ENCODE measurements at places on chromosomes 3 and 15. TPM values are rescaled to one million over a fixed set of nuclear protein-coding genes. Genes with fewer than 3 reads are reported as not detected.

DNA sequence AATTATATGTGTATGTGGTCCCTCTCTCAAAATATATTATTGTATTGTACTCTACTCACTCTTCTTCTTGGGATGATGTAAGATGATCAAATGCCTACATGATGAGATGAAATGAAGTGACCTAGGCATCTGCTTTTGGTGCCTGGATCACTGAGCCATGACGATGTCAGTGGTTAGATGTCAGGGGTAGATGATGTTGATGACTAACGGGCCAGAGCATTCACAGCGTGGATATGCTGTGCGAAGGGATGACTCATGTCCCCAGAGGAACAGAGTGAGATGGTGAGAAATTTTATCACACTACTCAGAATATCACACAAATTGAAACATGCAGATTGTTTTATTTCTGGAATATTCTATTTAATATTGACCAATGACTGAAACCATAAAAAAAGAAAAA lies 233.9 kb upstream of the CADM2 start:
- H3K4me1 ChIP-seq: no peaks in the 10 kb centered on the region
- H3K27me3 ChIP-seq: no peaks in the 10 kb centered on the region
- DNase-seq: no peak
- no peak overlapping the region for H3K4me3 ChIP-seq

CDHR4 gene
- total RNA-seq: not detected

UPK1B gene
- not detected for total RNA-seq

- H3K27ac ChIP-seq: no peak overlapping the region
- no peaks in the 10 kb centered on the region for H3K36me3 ChIP-seq
- no peak for DNase-seq
These were observed 38.7 kb upstream of the CCDC50 start for GRCh38 chr3:191290311-191291025.

TMEM45A gene
- 46.4 TPM for total RNA-seq

PPP1R14D gene
- not detected for total RNA-seq

GRCh38 chr3:117016378-117016777 lies 306.8 kb downstream of the TUSC7 start:
- no peaks in the 10 kb centered on the region for H3K27me3 ChIP-seq
- DNase-seq: no peak
- no peak overlapping the region for H3K4me3 ChIP-seq
- no peak overlapping the region for H3K27ac ChIP-seq
- H3K4me1 ChIP-seq: no peaks in the 10 kb centered on the region

RTP1 gene
- not detected for total RNA-seq

DPPA4 gene
- total RNA-seq: not detected

ITIH1 gene
- total RNA-seq: 0.98 TPM

- no peak overlapping the region for H3K27ac ChIP-seq
- H3K36me3 ChIP-seq: no peaks in the 10 kb centered on the region
- no peak overlapping the region for H3K4me3 ChIP-seq
- H3K4me1 ChIP-seq: no peaks in the 10 kb centered on the region
- no peaks in the 10 kb centered on the region for H3K27me3 ChIP-seq
These were observed 623.7 kb downstream of the GRM7 start for GRCh38 chr3:7484636-7485035.

DNA sequence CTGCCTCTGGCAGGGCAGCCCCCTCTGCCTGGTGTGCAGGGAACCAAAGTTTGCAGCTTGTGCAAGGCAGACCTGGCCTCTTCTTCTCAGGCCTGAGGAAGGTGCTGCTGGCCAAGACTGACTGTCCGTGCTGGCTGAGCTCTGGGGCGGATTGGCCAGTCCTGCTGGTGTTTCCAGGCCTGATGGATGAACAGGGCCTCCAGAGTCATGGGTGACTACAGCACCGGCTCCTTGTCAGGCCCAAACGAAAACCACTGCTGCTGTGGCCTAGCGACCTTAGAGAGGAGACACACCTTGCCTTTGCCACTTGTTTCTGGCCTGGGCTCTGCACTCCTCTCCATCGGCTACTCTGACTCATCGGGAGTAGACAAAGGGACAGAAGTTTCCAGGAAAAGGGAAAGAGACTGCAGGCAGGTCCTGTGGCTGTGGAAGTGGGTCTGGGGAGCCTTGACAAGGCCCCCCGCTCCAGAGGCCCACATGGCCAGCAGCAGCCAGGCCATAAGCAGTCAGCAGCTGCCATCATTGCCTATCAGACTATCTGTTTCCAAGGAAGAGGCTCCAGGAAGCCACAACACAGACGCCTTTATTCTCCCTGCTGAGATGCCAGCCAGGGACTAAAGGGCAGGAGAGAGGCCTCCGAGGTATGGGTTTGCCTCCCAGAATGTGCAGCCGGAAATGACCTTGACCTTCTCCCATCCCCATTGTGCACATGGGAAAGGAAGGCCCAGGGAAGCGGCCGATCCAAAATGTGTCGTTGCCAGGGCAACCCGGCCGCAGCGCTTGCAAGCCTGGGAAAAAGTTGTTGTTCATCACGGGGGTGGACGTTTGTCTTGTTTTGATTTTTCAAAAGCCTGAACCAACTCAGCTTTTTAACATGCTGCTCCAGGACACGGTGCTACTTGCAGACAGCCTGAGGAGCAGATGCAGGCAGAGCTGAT lies 160.5 kb downstream of the CHSY1 start:
- no peaks in the 10 kb centered on the region for H3K27me3 ChIP-seq
- no peaks in the 10 kb centered on the region for H3K36me3 ChIP-seq
- no peak overlapping the region for H3K4me3 ChIP-seq
- DNase-seq: no peak
- peak overlapping the region; percentile 77 for H3K27ac ChIP-seq

DNA sequence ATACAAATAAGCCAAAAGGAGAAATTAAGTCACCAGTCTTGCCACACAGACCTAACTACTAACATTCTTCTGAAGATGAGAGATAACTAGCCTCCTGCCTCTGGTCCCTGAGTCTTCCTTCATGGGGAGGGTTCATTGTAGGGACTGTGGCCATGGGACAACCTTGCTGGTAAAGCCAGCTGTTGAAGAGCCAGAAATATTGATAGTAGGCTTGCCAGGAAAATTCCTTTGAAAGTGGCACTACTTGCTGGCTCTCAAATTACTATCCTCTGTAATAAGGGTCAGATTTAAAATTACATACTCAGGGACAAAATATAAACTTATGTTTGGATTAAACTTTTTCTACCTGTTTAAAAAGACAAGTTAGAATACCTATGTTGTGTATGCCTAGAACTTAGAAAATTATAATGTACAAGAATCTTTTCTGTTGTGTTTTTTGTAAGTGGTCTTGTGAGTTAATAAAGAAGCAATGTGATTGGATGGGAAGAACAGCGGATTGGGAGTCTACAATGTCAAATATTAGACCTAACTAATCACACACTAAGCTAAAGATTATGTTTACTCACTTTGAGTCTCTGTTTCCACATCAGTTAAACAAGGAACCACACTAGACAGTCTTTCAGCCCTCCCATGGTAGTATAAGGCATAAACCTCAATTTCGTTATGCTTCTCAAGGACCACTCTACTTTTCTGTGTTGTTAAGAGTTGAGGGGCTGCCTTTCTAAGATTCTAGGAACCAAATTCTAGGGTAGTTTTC lies 60.0 kb upstream of the TRIM71 start:
- H3K4me3 ChIP-seq: no peak overlapping the region
- H3K36me3 ChIP-seq: peaks cover 9% of the 10 kb centered on the region
- DNase-seq: no peak
- no peaks in the 10 kb centered on the region for H3K27me3 ChIP-seq
- H3K4me1 ChIP-seq: no peaks in the 10 kb centered on the region

CTXND1 gene
- total RNA-seq: 0.49 TPM

- H3K36me3 ChIP-seq: no peaks in the 10 kb centered on the region
- no peak overlapping the region for H3K27ac ChIP-seq
- peaks cover 47% of the 10 kb centered on the region for H3K27me3 ChIP-seq
These were observed 6.7 kb downstream of the ZIC1 start for GRCh38 chr3:147415874-147416273.

GRCh38 chr3:25663347-25663868 lies 1.3 kb downstream of the TOP2B start:
- H3K36me3 ChIP-seq: no peaks in the 10 kb centered on the region
- H3K27me3 ChIP-seq: no peaks in the 10 kb centered on the region
- peak overlapping the region; percentile 97 for H3K27ac ChIP-seq
- peak overlapping the region; percentile 74 for H3K4me3 ChIP-seq

All from vagina (tissue), 2 donors.